ENCODE measurements at places on chromosomes 2 and 18. TPM values are rescaled to one million over a fixed set of nuclear protein-coding genes. Genes with fewer than 3 reads are reported as not detected.

Gene ACADL
- total RNA-seq, result 0.19 TPM

Gene NT5C1B
- not detected for total RNA-seq

Gene LHCGR
- not detected for total RNA-seq

Gene UCN
- 0.37 TPM for total RNA-seq

Gene ZAP70
- not detected for total RNA-seq

Gene CCDC88A
- 75.4 TPM for total RNA-seq

Gene RFTN2
- 14.4 TPM for total RNA-seq

Gene SKOR2
- total RNA-seq, result not detected

Gene ASB18
- under 0.01 TPM for total RNA-seq

Gene STAT4
- 0.51 TPM for total RNA-seq

Gene CD207
- total RNA-seq, result not detected

Gene ITGA4
- total RNA-seq, result 0.60 TPM

Gene DUSP2
- 0.98 TPM for total RNA-seq

Gene UPP2
- not detected for total RNA-seq

Gene FOXD4L1
- total RNA-seq, result 0.17 TPM

Gene CRYGD
- not detected for total RNA-seq

Gene KYNU
- total RNA-seq, result not detected

Gene HOXD13
- under 0.01 TPM for total RNA-seq

Gene FLACC1
- 0.84 TPM for total RNA-seq

Gene SLC4A3
- total RNA-seq, result 0.17 TPM

Gene MDH1B
- 0.33 TPM for total RNA-seq

Gene CROCC2
- not detected for total RNA-seq

Gene EXOC6B
- 45.7 TPM for total RNA-seq

Gene PLGLB2
- total RNA-seq, result 0.65 TPM

Gene FANCL
- 22.1 TPM for total RNA-seq

Gene ZNF2
- total RNA-seq, result 12.4 TPM

Gene CDH19
- not detected for total RNA-seq

Gene HOXD9
- total RNA-seq, result 24.5 TPM

Gene RETREG2
- total RNA-seq, result 64.1 TPM

Gene G6PC2
- total RNA-seq, result not detected

Gene CSRNP3
- 0.51 TPM for total RNA-seq

Gene CERKL
- not detected for total RNA-seq

Gene OSBPL6
- 5.3 TPM for total RNA-seq

Gene LIMS1
- 430 TPM for total RNA-seq

Gene DNER
- total RNA-seq, result not detected

Gene PROC
- not detected for total RNA-seq

Gene OXER1
- not detected for total RNA-seq

Gene DSC2
- total RNA-seq, result 0.17 TPM

Gene UBXN4
- total RNA-seq, result 89.3 TPM

Gene POTEJ
- total RNA-seq, result 0.47 TPM

Gene METTL5
- 41.9 TPM for total RNA-seq

Gene PAX8
- 0.68 TPM for total RNA-seq

Gene MERTK
- total RNA-seq, result 25.0 TPM

Gene CXCR4
- total RNA-seq, result 57.4 TPM

Gene GATA6
- total RNA-seq, result 0.98 TPM

Gene GKN2
- not detected for total RNA-seq

Gene RESP18
- total RNA-seq, result not detected

Gene CABYR
- total RNA-seq, result 3.1 TPM

Data from dermis blood vessel endothelial cell (primary cell).